Pancreas (tissue), 10 donors: ENCODE measurements at places on chromosomes 7 and 10. TPM values are rescaled to one million over a fixed set of nuclear protein-coding genes. Genes with fewer than 3 reads are reported as not detected.

FAM241B gene
- 5.1 TPM for total RNA-seq

COX19 gene
- 5.6 TPM for total RNA-seq

HHEX gene
- total RNA-seq: 27.6 TPM

TUBAL3 gene
- not detected for total RNA-seq

SYCE1 gene
- 1.3 TPM for total RNA-seq

ITPRID1 gene
- 0.28 TPM for total RNA-seq

PDE6C gene
- not detected for total RNA-seq

STEAP1B gene
- not detected for total RNA-seq

CHPF2 gene
- total RNA-seq: 21.6 TPM

POU6F2 gene
- 2.5 TPM for total RNA-seq

TCAF2 gene
- total RNA-seq: 0.67 TPM

TMEM273 gene
- 1.9 TPM for total RNA-seq

SNX8 gene
- total RNA-seq: 11.9 TPM

SYNPO2L gene
- total RNA-seq: not detected

GJD4 gene
- total RNA-seq: not detected

NPTX2 gene
- total RNA-seq: 19.2 TPM

SH2D4B gene
- total RNA-seq: not detected

AGMO gene
- not detected for total RNA-seq

SPDYE3 gene
- total RNA-seq: not detected

TMEM236 gene
- 0.62 TPM for total RNA-seq

ADIRF gene
- 11.1 TPM for total RNA-seq

NPC1L1 gene
- 0.57 TPM for total RNA-seq

CLCN1 gene
- not detected for total RNA-seq

RASSF4 gene
- total RNA-seq: 34.6 TPM

TFEC gene
- total RNA-seq: 0.16 TPM

FAM13C gene
- 1.1 TPM for total RNA-seq

WEE2 gene
- not detected for total RNA-seq

SLC26A4 gene
- total RNA-seq: 0.15 TPM

COPS6 gene
- 39.7 TPM for total RNA-seq

GIMAP7 gene
- 3.5 TPM for total RNA-seq

IL2RA gene
- total RNA-seq: 0.58 TPM

ADAM12 gene
- total RNA-seq: 0.55 TPM

PIP gene
- total RNA-seq: not detected

ZNF736 gene
- total RNA-seq: 6.0 TPM

ARMC3 gene
- total RNA-seq: not detected

FKBP6 gene
- total RNA-seq: not detected

MALSU1 gene
- total RNA-seq: 22.1 TPM

SLC16A9 gene
- total RNA-seq: 1.2 TPM

WDFY4 gene
- total RNA-seq: 2.9 TPM
